Activated T-cell treated with anti-CD3 and anti-CD28 coated beads for 4 hours (primary cell): ENCODE measurements at places on chromosomes 13 and 19.

GRCh38 chr13:38814331-38814730 is 127.5 kb downstream of the FREM2 start:
- DNase-seq = no peak

DNA sequence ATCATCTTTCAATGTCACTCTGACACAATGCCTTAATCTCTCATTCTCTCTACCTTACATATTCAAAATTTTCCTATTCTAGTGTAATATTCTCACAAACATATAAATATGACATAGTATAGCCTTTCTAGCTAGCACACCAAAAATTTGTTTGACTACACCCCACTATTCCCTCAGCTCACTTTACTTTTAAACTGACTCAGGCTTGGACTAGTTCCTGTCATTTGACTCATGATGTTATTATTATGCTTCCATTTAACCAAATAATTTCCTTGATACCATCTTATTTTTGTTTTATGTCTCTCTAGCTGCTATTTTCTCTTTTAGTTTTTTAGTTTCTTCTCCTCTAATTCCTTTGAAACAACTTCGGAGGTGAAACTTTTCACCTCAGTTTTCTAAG is 1745.6 kb upstream of the PCDH20 start:
- no peak for DNase-seq

DNA sequence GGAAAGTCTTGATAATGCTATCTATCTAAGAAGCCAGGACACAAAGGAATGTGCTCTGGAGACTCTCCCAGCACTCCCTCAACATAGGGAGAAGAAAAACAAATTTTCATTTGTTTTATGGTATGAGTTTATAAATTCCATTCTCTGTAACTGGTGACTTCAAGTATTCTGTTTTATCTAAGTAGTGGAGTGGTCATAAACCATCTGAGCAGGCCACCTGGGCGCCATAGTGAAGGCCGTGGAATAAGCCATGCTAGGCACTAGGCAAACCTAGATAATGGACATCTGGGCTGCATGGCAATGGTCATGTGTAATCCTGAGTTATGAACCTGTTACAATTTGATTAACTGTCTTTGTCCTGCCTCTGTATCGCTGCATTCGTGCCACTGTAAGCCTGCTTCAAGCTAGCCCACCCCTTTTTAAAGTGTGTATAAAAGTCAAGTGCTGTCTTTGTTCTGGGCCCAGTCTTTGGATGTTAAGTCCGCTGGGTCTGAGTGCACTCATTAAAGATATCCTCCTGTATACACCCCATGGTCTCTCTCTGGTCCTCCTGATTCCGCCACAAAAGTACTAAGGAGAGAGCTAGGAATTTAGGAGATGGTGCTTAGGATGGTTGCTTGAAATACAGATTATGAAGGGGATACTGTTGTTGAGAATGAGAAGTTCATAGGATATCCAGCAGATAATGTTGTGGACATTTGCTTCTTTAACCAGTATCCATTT is 13.2 kb downstream of the GTF2F2 start:
- no peak for DNase-seq

- DNase-seq = no peak
Measured at GRCh38 chr13:91401920-91402319, 3.5 kb downstream of the GPC5 start.

DNA sequence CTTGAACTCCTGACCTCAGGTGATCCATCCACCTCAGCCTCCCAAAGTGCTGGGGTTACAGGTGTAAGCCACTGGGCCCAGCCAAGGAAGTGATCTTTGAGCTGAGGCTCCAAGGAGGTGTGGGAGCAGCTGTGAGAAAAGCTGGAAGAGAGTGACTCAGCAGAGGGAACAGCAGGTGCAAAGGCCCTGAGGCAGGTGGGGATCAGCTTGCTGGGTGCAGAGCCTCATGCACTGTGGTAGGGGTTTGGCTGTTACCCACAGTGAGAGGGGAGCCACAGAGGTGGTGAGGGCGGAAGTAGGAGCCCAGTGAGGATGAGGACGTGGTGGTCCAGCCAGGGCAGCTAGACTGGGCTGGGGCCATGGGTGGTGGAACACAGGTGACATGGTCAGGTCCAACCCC is 6.5 kb downstream of the NPAS1 start:
- no peak for DNase-seq

DNA sequence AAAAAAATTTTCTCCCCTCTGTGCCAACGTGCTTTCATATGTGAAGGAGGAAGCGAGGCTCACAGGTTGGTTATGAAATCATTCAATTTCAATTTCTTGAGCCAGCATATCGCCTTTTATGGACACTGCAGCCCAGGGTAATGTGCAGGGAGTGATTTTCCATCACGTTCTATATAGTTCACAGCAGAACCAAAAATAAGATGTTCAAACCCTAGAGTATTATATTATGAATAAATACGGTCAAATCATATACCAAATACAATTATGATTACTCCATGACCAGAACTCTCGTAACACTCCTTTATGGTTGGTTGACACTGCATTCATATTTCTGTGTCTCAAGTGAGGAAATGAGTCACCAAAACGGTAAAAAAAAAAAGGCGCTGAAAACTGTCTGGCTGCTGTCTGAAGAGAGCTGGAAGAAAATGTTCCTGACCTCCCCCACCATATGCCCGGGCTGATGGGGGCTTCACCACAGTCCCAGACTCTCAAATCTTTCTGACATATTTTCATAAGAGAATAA is 75.8 kb upstream of the UBAC2 start:
- no peak for DNase-seq

DNA sequence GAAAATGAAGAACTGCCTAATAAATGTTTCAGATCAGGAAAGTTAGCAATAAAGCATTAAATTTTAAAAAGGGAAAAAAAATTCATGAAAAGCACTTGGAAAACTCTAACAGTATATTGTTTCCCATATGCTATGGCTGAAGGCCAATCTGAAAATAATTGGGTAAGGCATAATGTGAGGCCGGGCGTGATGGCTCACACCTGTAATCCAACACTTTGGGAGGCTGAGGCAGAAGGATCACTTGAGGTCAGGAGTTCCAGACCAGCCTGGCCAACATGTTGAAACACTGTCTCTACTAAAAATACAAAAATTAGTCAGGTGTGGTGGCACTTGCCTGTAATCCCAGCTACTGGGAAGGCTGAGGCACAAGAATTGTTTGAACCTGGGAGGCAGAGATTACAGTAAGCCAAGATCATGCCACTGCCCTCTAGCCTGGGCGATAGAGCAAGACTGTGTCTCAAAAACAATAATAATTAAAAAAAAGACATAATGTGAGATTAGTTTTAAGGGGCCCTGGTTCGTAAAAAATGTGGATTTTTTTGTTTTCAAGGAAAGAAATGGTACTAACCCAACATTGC is 15.2 kb downstream of the INTS6 start:
- DNase-seq = no peak

DNA sequence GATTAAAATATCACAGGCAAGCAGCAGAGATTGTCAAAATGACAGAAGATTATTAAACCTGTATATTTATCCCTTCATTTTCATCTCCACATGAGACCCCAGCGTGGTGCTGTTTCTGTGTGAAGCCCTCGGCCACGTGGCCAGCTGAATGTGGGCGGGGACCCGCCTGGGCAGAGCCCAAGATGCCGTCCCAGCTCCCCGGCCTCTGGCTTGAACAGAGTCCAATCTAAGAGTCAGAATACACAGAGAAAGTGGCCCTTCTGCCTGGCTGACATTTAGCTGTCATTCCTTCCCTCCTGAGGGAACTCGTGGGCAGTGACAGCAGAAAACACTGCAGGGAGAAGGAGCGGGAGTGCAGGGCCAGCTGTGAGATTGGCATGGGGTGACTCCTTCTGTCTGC is 34.9 kb upstream of the UQCRFS1 start:
- no peak for DNase-seq

DNA sequence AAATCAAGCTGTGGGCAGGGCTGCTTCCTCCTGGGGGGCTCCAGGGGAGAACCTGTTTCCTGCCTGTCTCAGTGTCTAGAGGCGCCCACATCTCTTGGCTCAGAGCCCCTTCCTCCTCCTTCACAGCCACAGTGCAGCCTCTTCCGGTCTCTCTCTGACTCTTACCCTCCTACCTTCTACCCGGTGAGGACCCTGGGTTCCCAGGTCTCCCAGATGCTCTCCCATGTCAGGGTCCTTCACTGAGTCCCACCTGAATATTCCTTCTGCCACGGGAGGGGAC is 153.1 kb downstream of the KDM4B start:
- DNase-seq = no peak

GRCh38 chr13:100751826-100752225 is 77.2 kb upstream of the TMTC4 start:
- no peak for DNase-seq

GRCh38 chr19:35478794-35479677 is 11.2 kb downstream of the KRTDAP start:
- DNase-seq = no peak

GRCh38 chr13:82358284-82358683 is 1524.0 kb downstream of the SLITRK1 start:
- no peak for DNase-seq

DNA sequence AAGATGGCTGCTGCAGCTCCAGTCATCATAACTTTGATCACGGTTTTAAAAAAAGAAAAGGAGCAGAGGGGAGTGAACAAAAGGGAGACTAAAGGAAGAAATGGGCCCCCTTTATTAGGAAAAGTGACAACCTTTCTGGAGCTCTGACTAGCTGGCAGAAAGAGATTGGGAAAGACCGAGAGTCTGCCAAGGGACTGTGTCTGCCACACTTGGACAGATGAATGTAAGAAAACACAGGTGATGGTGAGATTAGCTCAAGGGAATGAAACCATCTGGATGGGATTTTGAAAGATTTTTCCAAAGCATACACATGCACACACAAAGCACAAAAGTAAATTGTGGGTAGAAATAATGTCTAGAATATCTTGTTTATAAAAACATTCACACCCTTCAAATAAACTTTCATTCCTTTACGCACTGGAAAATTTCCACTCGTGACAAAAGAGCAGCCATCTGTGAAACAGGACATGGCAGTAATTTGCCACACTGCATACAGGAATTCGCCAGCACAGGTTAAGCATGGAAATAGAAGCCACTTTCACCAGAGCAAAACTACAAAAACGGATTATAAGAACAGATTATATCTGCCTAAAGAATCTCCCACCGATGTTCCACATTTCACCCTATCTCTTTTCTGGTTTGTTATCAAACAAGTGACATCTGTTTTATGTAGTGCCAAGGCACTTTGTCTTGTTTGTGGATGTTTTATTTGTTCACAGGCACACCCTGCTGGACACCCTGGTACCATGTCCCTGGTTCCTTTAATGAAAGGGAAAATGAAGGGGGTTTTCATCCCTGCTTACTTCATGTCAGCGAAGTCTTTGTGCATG is 819.5 kb downstream of the DIAPH3 start:
- no peak for DNase-seq

GRCh38 chr13:29922896-29923295 is 72.5 kb upstream of the UBL3 start:
- DNase-seq = no peak

GRCh38 chr13:86608701-86609100 is 809.5 kb upstream of the SLITRK6 start:
- no peak for DNase-seq

- DNase-seq = no peak
Measured at GRCh38 chr13:19845758-19846157, 17.7 kb downstream of the ZMYM5 start.

- no peak for DNase-seq
Measured at GRCh38 chr13:30882026-30882850, 23.8 kb upstream of the MEDAG start.

DNA sequence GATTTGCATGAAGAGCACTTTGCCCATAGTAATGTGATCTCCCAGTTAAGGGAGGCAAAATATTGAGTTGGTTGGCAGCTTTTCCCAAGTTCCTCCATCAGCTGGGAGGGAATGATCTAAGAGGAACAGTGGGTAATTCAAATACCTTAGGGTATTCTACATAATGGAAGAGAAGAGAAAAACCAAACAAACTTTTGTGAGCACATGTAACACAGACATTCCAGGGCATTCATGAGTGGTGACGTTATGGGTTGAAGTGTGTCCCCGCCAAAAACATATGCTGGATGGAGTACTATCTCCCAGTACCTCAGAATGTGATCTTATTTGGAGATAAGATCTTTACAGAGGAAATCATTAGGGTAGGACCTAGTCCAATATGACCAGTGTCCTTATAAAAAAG is 220.1 kb downstream of the FOXO1 start:
- no peak for DNase-seq
